Liver (tissue), 10 donors: ENCODE measurements at places on chromosomes 6 and 20.

DNA sequence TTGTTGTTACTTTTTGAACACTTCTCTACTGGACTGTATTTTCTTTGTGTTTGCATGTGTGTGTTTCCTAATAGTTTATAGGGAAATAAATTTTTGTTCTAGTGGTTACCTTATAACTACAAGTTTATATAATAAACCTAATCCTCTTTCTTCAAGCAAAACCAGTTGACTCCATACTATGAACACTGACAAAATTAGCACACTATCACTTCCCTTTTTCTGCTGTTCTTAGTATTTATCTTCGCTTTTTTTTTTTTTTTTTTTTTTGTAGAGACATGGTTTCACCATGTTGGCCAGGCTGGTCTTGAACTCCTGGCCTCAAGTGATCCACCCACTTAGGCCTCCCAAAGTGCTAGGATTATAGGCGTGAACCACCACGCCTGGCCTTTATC lies 25.0 kb upstream of the C6orf62 start:
- DNase-seq, result no peak
- no peak overlapping the region for H3K4me3 ChIP-seq
- no peaks in the 10 kb centered on the region for H3K4me1 ChIP-seq
- no peak overlapping the region for H3K27ac ChIP-seq
- H3K27me3 ChIP-seq, result no peaks in the 10 kb centered on the region
- H3K36me3 ChIP-seq, result no peaks in the 10 kb centered on the region

DNA sequence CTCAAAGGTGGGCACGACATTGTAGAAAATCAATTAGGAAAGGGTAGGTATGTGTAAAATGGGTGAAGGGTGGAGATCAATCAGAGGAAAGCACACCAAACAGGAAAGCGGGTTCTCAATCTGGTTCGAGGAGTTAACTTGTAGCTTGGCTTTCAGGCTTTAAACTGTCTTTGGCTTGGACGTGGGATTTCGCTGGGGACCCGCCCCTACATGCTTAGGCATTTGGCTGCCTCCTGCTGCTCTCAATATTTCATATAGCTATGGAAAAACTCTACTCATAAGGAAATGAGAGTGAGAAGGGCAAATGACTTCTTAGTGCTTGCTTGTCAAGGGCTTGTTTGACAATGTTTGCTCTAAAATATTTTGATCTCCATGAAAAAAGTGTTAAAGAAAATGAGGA lies 38.1 kb upstream of the PDE7B start:
- DNase-seq, result no peak
- H3K36me3 ChIP-seq, result peaks cover 5% of the 10 kb centered on the region
- peaks cover 3% of the 10 kb centered on the region for H3K4me1 ChIP-seq
- H3K27me3 ChIP-seq, result no peaks in the 10 kb centered on the region
- no peak overlapping the region for H3K27ac ChIP-seq

GRCh38 chr6:150169609-150170008 lies 26.8 kb downstream of the PPP1R14C start:
- H3K36me3 ChIP-seq, result no peaks in the 10 kb centered on the region
- no peaks in the 10 kb centered on the region for H3K4me1 ChIP-seq
- H3K4me3 ChIP-seq, result no peak overlapping the region
- H3K27me3 ChIP-seq, result no peaks in the 10 kb centered on the region

DNA sequence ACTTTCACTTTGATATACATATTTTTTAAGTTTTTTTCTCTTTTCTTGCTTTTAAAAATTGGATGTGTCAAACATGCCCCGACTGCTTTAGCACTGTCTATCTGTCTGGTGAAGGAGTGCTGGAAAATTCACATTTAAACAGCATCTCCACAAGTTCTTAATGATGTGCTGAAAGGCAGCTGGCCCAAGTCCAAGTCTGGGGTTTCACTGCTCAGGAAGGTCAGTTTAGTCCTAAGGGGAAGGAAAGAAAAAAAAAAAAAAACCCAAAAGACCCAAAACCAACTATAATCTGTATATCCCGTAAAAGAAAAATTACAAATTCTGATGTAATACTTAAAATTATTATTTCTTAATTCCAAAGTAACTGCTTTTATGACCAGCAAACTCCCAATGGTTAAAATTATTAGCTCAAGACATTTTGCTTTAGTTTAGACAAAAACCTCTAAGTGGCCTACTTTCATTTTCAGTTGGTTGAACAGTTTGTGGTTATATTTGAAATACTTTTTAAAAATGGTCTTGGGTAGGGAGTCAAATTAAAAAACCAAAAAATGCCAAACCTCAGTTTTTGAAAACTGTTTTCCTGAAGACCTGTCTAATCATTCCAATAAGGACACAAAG lies 79.5 kb upstream of the PREP start:
- no peak overlapping the region for H3K4me3 ChIP-seq
- H3K27ac ChIP-seq, result no peak overlapping the region
- H3K36me3 ChIP-seq, result no peaks in the 10 kb centered on the region
- no peak for DNase-seq
- H3K4me1 ChIP-seq, result no peaks in the 10 kb centered on the region

GRCh38 chr6:164168595-164168994 lies 754.1 kb downstream of the QKI start:
- no peak for DNase-seq
- no peaks in the 10 kb centered on the region for H3K27me3 ChIP-seq
- H3K36me3 ChIP-seq, result no peaks in the 10 kb centered on the region
- no peaks in the 10 kb centered on the region for H3K4me1 ChIP-seq
- H3K27ac ChIP-seq, result no peak overlapping the region

- H3K27me3 ChIP-seq, result no peaks in the 10 kb centered on the region
- H3K4me3 ChIP-seq, result no peak overlapping the region
- no peaks in the 10 kb centered on the region for H3K4me1 ChIP-seq
- peak overlapping the region; percentile 18 for H3K27ac ChIP-seq
- H3K36me3 ChIP-seq, result no peaks in the 10 kb centered on the region
These were observed 200.9 kb downstream of the EDN1 start for GRCh38 chr6:12490904-12491571.

DNA sequence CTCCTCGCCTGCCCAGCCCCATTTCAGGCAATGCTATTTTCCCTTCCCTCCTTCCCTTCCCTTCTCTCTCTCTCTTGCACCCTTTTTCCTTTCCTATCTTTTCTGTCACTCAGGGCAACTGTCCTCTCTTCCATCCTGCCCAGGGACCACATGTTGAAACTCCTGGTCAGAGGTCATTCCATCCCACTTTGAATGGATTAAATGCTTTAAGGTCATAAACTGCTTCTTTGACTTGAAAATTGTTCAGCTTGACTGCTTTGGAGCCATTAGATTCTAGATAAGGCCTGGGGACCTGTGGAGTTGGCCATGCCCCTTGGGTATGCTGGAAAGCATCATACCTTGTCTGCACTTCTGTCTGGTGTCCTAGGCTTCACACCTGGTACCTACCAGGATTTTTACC lies 106.1 kb downstream of the DTNBP1 start:
- H3K36me3 ChIP-seq, result no peaks in the 10 kb centered on the region
- DNase-seq, result no peak
- no peaks in the 10 kb centered on the region for H3K27me3 ChIP-seq
- H3K4me3 ChIP-seq, result no peak overlapping the region
- H3K4me1 ChIP-seq, result no peaks in the 10 kb centered on the region

- no peaks in the 10 kb centered on the region for H3K4me1 ChIP-seq
- H3K27me3 ChIP-seq, result no peaks in the 10 kb centered on the region
- H3K36me3 ChIP-seq, result no peaks in the 10 kb centered on the region
- no peak overlapping the region for H3K27ac ChIP-seq
These were observed 722.6 kb upstream of the NRSN1 start for GRCh38 chr6:23403460-23403859.

DNA sequence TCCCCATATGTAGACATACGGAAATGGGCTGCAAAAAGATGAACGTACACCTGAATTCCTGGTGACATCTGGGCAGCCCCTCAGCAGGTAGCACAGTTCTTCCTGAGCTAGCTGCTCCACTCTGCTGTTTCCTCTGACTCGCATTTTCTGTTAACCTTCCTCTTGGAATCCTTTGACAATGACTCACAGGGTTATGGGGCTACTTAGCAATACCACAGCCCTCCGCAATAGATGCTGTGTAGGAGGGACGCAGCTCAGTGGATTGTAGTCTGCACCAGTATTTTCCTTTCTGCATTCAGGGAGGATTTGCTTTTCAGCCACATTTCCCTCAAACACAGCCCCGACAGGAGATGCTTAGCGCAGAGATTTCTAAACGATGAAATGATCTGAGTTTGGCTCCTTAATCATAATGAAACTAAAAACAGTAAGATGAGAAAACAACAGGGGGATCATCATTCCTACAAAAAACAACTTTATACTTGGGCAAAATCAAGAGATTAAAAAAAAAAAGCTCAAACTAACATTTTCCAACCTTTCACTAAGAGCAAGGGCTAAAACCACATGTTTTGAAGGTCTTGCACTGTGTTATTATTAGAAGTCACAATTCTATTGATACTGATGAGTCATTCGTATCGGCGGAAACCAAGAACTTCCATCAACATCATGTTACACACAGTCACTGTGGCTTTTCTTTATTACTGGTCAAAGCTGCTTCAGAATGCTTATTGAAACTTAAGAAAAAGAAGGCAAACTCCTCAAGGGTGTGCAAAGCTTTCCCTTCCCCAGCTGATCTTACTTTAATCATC lies 12.2 kb downstream of the BACH2 start:
- no peaks in the 10 kb centered on the region for H3K27me3 ChIP-seq
- no peaks in the 10 kb centered on the region for H3K36me3 ChIP-seq
- DNase-seq, result no peak
- H3K27ac ChIP-seq, result peak overlapping the region; percentile 46

- peaks cover 28% of the 10 kb centered on the region for H3K4me1 ChIP-seq
- no peak overlapping the region for H3K4me3 ChIP-seq
- no peaks in the 10 kb centered on the region for H3K27me3 ChIP-seq
- DNase-seq, result no peak
These were observed 703.7 kb downstream of the MAFB start for GRCh38 chr20:39985271-39985827.

DNA sequence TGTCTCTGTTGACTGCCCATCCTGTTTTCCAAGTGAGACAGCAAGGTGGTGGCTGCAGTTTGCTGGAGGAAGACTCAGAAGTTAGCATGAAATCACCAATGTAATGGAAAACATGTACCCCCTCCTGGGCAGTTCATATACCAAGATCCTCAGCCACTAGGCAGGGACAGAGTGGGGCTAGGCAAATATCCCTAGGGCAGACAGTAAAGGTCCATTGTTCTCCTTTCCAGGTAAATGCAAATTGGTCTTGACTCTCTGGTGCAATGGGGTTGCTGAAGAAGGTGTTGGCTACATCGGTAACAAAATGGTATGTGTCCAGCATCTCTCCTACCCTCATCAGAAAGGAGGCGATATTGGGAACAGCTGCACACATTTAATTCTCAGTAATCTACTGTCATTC lies 233.6 kb upstream of the SOX4 start:
- DNase-seq, result no peak
- no peak overlapping the region for H3K4me3 ChIP-seq
- no peaks in the 10 kb centered on the region for H3K27me3 ChIP-seq
- H3K4me1 ChIP-seq, result no peaks in the 10 kb centered on the region

- H3K36me3 ChIP-seq, result no peaks in the 10 kb centered on the region
- H3K4me1 ChIP-seq, result no peaks in the 10 kb centered on the region
- no peaks in the 10 kb centered on the region for H3K27me3 ChIP-seq
- no peak for DNase-seq
These were observed 6.2 kb upstream of the GCM1 start for GRCh38 chr6:53154794-53155193.

DNA sequence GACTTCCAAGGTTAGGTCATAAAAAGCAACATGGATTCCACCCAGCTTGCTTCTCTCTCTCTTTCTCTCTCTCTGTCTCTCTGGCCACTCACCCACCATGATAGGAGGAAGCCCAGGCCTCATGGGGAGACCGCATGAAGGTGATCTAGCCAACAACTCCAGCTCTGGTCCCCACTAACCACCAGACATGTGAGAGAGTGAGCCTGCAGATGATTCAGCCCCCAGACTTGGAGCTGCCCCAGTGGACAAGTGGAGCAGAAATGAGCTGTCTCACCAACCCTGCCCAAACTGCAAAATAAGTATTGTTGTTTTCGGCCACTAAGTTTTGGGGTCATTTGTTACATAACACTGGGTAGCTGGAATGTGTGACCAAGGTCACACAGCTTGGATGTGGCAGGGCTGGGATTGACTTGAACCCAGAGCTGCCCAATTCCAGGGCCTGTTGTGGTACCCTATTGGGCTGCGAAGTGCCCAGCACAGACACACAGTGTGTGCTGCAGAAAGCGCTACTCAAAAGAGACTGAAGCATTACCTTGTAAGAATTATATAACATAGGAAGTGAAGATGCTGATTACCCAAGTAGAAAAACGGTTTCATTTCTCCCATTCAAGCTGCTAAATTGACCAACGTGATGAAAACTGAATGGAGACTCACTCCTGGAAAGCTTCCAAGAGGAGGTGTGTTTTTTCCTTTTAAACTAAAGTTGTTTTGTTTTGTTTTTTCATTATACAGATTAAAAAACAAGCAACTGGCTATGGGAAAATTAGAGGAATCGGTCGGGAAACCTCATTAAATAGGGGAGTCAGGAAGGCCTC lies 9.1 kb upstream of the TLDC2 start:
- H3K4me1 ChIP-seq, result peaks cover 6% of the 10 kb centered on the region
- no peaks in the 10 kb centered on the region for H3K36me3 ChIP-seq
- H3K27me3 ChIP-seq, result no peaks in the 10 kb centered on the region
- DNase-seq, result no peak

- H3K4me1 ChIP-seq, result no peaks in the 10 kb centered on the region
- no peaks in the 10 kb centered on the region for H3K27me3 ChIP-seq
- DNase-seq, result no peak
- no peaks in the 10 kb centered on the region for H3K36me3 ChIP-seq
- no peak overlapping the region for H3K4me3 ChIP-seq
These were observed 3.3 kb downstream of the PI16 start for GRCh38 chr6:36957773-36958271.

DNA sequence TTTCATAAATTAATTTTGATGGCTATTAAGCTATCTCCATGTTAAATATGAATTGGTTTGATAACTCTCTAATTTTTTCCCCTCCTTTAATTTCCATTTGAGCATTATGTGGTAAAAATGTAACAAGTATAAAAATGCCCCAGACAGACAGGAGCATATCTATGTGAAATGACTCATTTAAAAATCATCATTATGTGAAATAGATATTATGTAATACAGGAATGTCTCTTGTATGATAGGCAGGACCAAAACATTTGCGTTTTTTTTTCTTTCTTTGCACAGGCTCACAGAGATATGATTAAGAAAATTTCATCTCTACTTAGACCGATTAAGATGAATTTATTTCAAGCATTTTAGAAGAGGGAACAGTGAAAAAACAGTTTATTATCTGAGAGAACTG lies 95.8 kb downstream of the AKAP7 start:
- H3K27ac ChIP-seq, result no peak overlapping the region
- no peaks in the 10 kb centered on the region for H3K27me3 ChIP-seq
- H3K4me1 ChIP-seq, result no peaks in the 10 kb centered on the region
- no peaks in the 10 kb centered on the region for H3K36me3 ChIP-seq
- DNase-seq, result no peak

- H3K4me1 ChIP-seq, result no peaks in the 10 kb centered on the region
- DNase-seq, result no peak
- H3K27me3 ChIP-seq, result peaks cover 2% of the 10 kb centered on the region
- no peak overlapping the region for H3K27ac ChIP-seq
These were observed 9.8 kb downstream of the RGS17 start for GRCh38 chr6:153121311-153121710.
